ENCODE measurements at places on chromosomes 2 and 18.

DNA sequence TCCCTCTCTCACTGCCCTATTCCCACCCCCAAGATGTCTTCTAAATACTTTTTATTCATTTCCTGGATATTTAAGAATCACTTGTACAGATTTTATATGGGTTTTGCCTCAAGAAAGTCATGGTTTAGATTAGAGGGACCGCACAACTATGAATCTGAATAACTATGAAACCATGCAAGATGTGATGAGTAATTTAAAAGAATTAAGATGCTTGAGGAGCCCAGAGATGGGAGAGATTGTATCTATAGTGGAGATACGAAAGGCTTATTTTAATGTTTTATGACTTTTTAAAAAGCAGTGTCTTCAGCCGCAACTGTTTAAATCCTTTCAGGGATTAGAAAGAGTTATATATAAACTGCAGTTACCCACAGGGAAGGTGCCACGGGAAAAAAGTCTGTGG, 324.1 kb downstream of the LPIN1 start:
- DNase-seq: no peak

- DNase-seq: no peak
Observed at GRCh38 chr18:35524226-35524625, 26.5 kb upstream of the INO80C start.

- no peak for DNase-seq
Observed at GRCh38 chr2:216366777-216367471, 5.4 kb downstream of the MARCHF4 start.

DNA sequence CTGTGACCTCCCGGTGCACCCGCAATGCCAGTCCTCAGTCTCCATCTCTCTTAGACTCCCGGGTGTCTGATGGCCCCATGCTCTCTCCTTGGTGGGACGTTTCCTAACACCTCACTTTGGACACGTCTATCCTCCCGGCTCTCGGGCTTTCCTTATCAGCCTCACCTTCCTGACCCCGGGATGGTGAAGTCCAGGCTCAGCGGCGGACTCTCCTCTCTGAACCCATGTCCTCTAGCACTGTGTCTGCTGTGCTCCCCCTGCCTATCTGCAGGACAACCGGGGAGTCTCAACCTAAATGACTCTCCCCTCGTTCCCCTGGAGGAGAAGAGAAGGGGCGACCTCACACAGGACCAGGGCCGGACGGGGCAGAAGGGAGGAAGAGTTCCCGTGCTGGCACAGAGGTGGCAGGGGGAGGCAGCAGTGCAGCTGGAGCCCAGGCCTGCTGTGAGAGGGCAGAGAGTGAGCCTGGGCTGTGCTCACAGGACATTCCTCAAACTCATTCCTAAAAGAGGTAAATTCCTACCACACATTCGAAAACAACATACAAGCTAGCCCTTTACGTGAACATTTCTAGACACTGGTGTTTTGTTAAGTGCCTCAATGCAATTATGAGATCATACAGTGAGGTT, 41.9 kb downstream of the MBP start:
- no peak for DNase-seq

- DNase-seq: no peak
Observed at GRCh38 chr2:41967476-41968181, 80.2 kb upstream of the PKDCC start.
